ENCODE measurements at places on chromosomes 1 and 21.

GRCh38 chr1:51230501-51231078 lies 5.5 kb upstream of the RNF11 start:
- DNase-seq: no peak

DNA sequence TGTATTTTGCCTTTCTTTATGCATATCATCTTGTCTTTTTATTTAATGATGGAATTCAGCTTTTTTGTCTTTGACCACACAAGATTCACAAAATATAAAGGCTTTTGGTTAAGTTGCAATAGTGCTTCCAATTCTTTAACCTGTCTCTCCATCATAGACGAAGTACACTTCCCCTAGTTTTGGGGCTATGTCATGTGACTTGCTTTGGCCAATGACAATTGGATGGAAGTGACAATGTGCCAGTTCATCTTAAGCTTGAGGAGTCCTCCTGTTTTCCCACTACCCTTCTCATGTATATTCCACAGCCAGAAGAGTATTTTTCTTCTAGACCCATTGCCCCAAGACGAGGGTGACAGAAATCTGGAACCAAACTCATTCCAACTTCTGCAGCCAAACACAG lies 419.6 kb upstream of the BRINP3 start:
- DNase-seq: no peak

- no peak for DNase-seq
These were observed 414 bp downstream of the TMEM51 start for GRCh38 chr1:15153842-15154479.

DNA sequence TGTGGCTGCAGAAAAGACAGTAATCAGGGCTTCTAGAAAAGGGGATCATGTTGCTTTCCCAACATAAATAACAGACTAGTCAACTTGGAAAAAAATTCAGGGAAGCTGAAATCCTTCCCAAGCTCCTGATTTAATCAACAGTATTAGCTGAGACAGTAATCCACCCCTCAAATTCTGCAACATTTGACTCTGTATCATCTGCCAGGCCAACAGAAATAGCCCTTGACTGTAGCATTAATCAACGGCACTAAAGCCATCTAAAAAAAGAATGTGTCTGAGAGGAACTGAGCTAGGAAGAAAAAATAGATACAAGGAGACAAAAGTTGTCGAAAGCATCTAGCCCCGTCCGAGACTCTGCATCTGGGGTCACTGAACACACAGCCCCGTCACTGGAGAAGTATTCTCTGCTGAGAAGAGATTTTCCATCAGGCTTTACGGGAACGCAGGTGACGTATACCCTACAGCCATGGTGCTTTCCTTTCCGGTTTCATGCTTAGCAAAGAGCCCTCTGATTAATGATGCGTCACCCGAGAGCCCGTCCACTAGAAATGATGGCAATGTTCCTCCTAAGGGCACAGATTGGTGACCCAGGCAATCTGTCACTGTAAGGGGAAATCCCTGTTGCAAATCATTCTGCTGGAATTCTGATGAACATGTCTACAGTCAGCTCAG lies 42.1 kb upstream of the TP53BP2 start:
- DNase-seq: no peak

DNA sequence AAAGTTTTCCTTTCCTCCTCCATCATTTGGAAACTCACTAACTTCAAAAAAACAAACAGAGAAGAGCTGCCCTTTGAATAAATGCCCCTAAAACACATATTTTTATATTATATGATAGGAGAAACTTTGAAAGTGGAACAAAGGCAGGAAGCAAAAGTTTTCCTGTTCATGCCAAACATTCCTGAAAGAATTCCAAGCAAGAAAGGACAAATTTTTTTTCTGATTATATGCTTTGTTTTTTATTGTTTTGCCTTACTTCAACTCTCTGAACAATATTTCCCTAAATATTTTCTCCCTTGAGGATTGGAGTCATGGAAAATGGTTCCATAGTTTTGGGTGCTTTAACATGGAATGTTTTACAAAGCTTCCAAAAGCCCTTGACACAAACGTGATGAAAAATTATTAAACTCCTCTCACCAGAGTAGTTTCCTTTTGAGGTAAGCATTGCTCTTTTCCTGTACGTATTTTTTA lies 638.5 kb upstream of the CAMK1G start:
- no peak for DNase-seq

DNA sequence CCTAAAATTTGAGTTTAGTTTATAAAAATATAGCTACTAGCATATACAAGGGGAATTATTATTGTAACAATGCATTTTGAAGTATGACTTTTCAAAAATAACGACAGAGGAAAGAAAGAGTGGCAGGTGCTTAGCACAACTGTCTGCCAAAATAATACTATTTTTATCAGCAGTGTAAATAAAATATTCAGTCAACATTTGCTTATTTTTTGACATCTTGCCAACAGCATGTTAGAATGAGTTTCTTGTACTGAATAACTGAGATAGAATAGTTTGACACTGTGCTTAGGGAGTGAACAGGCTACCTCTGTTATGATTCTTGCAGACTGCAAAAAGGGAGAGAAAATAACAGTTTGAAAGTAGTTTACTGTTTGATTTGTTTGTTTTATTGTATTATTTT lies 909.8 kb downstream of the BRINP3 start:
- DNase-seq: no peak

DNA sequence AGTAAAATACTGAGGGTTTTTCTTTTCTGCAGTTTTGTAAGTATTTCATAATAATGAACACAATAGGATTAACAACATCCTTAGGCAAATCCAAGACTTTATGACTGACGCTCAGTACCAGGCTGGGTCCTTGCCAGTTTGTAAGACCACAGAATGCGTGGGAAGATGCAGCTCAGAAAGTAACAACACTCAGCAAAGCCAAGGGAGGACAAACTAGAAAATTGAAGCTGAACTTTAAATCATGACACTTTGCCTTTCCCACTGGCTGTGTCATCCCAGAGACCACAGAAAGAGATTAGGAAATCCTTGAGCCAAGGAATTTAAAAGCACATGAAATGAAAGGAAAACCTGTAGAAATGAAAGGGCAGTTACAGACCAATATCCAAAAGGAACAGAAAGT lies 426.3 kb upstream of the CHRM3 start:
- no peak for DNase-seq

GRCh38 chr1:8598783-8599182 lies 218.7 kb downstream of the RERE start:
- DNase-seq: no peak

DNA sequence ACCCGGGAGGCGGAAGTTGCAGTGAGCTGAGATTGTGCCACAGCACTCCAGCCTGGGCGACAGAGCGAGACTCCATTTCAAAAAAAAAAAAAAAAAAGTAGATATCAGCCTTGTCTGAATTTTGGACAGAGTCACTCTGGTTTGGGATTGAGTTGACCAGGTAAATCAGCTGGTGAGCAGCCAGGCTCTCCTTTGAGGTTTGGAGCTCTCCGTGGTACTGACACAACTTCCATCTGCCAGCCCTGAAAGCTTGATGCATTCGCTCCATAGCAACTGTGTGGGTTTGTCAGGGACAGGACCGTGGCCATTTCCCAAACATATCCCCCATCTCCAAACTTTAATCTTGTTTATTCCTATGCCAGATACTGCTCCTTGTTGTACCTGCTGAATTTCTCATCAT lies 155.2 kb downstream of the DMRTA2 start:
- DNase-seq: no peak

DNA sequence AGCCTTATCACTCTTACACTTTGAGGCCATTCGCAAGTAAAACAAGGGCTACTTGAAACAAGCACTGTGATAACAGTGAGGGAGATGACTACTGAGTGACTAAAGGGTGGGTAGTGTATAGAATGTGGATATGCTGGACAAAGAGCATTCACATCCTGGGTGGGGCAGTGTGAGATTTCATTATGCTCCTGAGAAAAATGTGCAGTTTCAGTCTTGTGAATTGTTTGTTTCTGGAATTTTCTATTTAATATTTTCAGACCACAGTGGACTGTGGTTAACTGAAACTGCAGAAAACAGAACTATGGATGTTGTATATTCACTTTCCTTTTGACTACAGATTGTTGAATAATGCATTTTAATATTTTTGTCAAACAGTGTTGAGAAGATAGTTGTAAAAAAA lies 25.1 kb upstream of the B3GALT2 start:
- no peak for DNase-seq

GRCh38 chr1:154714638-154715037 lies 106.7 kb upstream of the ADAR start:
- no peak for DNase-seq
